NCI-H1417 (cell line): ENCODE measurements at places on chromosomes 16 and 17.

DNA sequence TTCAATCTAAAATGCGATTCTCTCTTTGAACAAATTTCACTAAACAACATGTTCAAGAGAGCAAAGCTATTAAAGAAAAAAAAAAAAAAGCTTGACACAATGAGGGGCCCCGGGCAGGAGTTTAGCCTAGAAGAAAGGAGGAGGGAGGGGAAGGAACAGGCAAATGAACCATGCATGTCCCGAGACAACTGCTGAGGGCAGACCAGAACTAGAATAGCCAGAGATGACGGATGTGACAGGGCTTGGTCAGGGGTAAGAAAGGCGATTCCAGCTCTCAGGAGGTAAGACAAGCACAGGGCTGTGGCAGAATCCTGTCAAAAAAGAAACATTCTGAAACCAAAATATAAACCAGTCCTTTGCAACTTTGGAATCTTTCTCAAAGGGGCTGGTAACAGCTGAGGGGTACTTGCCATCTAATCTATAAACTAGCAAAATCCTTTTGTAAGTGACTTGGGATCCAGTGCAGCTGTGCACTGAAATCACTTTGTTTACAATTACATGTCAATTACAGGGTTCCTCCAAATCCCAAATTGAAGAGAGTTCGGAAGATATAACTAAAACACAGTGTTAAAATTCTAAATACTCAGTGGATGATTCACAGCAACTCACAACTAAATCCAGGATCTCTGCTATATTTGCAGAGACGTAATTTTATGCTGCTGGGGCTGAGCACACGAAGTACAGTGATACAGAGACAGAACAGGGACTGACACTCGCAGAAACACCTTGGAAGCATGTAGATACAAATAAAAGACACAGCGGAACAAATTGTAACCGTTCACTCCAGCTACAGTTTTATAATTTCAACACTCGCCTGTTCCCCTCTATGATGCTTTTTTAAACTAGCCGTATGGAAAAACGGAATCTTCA lies 567.4 kb upstream of the ZFHX3 start:
- DNase-seq: no peak

DNA sequence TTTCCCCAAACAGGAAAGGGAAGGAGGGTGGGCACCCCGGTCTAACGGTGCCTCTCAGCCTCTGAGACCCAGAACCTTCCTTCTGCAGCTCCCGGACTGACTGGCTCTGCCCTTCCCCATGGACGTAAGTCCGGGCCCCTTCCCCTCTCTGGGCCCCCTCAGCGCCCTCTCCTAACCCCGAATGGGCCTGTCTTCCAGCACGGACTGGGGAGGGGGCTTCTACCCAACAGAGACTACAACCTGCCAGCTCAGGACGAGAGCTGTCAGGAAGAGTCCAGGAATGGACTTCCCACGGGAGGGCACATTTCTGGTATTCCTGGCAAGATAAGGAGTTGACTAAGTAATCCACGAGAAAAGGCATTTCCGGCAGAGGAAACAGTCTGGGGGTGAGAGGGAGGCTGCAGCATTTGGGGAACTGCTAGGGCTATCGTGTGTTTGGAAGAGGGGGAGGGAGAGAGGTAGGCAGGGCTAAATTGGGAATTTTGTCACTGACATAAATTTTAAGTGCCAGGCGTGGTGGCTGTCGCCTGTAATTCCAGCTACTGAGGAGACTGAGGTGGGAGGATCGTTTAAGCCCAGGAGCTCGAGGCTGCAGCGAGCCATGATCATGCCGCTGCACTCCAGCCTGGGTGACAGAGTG lies 12.1 kb upstream of the ALDOA start:
- peak; percentile 67 for DNase-seq

DNA sequence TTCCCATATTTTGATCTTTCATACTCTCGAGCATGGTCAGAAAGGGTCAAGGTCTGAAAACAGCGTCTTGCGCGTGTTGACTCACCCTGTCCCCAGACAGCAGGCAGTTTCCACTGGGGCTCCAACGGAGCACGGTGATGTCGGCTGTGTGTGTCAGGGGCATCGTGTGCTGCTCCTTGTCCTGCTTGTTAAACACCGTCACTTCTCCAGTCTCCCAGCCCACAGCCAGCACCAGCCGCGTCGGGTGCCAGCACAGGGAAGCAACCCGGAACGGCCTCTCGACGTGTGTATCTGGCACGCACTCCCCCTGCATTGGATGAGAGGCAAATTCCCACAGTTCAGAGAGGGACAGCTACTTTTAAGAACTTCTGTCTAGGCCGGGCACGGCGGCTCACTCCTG lies 9.6 kb downstream of the IFT140 start:
- no peak for DNase-seq

DNA sequence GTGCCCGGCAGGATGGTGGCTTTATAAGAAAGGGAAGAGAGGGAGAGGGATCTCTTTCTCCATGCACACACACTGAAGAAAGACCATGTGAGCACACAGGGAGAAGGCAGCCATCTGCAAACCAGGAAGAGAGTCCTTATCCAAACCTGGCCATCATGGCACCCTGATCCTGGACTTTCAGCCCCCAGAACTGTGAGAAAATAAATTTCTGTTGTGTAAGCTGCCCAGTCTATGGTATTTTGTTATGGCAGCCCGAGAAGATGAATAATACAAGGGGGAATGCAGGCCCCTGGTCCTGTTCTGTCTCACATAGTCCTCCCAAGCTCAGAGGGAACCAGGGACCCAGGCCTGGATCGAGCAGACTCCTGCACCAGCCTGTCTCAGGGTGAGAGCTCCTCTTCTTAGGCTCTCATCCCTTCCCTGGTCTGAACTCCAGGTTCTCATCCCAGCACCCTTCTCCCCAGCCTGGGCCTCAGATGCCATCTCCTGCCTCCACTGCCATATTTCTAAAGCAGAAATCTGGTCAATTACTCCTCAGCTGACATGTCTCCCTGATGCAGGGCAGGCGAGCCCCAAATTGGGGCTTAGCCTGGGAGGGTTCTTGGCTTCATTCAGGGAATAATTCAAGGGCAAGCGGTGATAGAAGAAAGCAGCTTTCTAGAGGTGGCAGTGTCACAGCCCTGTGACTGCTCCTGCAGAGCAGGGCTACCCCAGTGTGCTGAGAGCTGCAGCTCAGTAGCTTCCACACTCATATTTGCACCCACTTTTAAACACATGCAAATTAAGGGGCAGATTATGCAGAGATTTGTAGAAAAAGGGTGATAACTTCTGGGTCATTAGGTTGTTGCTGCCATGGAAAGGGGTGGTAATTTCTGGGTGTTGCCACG lies 28.8 kb downstream of the IGFBP4 start:
- no peak for DNase-seq

GRCh38 chr17:1461198-1461944 lies 5.3 kb upstream of the CRK start:
- DNase-seq: no peak

GRCh38 chr17:53791551-53791950 lies 31.2 kb upstream of the KIF2B start:
- DNase-seq: no peak

- DNase-seq: no peak
Observed at GRCh38 chr17:17831208-17832031, 5.4 kb downstream of the SREBF1 start.

GRCh38 chr16:27366687-27367460 lies 35.1 kb upstream of the IL21R start:
- DNase-seq: no peak

- DNase-seq: no peak
Observed at GRCh38 chr16:75820672-75821071, 94.4 kb upstream of the CPHXL start.

GRCh38 chr16:80389338-80389737 lies 151.5 kb upstream of the DYNLRB2 start:
- DNase-seq: peak; percentile 16

GRCh38 chr17:17859909-17860765 lies 23.4 kb upstream of the SREBF1 start:
- DNase-seq: peak; percentile 71

GRCh38 chr17:42354956-42355843 lies 33.0 kb downstream of the STAT3 start:
- no peak for DNase-seq

DNA sequence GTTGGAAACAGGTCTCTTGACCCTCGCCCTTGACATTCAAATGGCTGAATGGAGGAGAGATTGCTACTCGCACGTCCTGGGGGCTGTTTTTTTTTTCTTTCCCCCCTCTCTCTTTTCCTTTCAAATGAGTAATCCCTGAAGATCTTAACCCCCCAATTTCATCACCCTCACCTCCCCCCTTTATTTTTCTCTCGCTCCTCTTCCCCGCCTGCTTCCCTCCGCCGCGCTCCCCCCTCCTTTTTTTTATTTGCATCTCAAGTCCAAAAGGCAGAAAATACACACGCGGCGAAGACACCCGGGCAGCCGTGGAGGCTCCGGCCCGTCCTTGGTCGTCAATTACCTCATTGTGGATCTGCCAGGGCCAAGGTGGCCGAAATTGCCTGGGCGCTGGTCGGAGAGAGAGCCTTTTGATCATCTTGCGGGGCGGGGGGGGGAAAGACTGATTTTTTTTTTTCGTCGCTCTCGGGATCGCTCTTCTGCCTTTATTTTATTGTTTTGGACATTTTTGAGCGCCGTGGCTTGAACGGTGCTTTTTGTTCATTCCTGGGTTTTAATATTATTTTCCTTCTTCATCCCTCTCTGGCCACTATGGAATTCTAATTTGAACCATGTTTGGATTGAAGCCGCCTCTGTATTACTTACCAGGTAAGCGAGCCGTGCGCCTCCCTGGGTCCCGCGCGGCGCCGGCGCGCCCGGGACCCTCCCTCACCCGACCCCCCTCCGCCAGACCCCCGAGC lies 57.2 kb upstream of the GSE1 start:
- DNase-seq: no peak

- DNase-seq: no peak
Observed at GRCh38 chr17:30422171-30422570, 43.4 kb downstream of the CPD start.

GRCh38 chr16:27403601-27403992 lies 1.6 kb downstream of the IL21R start:
- DNase-seq: no peak

GRCh38 chr17:82859431-82860403 lies 19.9 kb upstream of the ZNF750 start:
- peak; percentile 60 for DNase-seq

- DNase-seq: no peak
Observed at GRCh38 chr17:3572231-3572630, 14.6 kb upstream of the TRPV3 start.

GRCh38 chr17:58082870-58083490 lies at the start of gene DYNLL2:
Gene DYNLL2 (plus strand): TSS chr17:58083419. CDS start chr17:58087091, 3,672 bp downstream.
- DNase-seq: peak; percentile 91

DNA sequence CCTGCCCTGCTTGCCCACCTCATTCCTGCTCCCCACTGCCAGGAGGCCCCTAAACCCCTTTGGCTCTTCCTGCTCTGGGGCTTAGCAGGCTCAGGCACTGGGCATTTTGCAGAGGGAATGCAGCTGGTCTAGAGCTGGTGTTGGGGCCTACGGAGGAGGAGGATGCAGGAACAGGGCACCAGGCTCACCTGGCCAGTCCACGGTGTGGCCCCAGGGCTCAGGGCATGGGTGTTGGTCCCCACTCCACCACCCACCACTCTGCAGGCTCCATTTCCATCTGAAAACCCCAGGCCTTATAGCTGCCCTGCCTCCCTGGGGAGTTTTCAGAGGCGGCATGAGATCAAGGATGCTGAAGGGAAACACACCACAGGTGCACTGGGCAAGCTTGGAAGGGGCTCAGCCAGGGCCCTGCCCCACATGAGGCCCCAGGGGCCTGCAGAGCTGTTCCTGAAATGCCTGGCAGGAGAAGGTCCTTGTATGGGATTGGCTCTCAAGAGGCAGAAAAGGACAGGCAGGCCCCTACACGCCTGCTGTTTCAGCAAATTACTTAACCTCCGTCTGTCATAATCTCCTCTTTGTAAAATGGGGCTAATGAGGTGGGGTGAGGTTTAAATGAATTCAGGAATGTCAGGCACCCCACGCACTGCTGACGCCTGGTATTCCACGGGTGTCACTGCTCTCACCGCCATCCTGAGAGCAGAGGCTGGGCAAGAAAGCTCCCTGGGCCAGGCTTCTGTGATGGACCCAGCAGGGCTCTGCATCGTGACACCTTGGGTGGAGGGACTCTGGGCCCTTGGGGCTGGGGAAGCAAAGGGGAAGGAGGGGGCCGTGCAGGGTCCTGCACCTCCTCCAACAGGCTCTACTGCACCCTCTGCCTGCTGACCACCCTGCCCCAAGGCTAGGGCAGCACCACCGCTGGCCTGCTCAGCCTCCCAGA lies 9.3 kb downstream of the SLC47A2 start:
- peak; percentile 71 for DNase-seq

GRCh38 chr16:46854846-46855245 lies 23.9 kb upstream of the C16orf87 start:
- no peak for DNase-seq

DNA sequence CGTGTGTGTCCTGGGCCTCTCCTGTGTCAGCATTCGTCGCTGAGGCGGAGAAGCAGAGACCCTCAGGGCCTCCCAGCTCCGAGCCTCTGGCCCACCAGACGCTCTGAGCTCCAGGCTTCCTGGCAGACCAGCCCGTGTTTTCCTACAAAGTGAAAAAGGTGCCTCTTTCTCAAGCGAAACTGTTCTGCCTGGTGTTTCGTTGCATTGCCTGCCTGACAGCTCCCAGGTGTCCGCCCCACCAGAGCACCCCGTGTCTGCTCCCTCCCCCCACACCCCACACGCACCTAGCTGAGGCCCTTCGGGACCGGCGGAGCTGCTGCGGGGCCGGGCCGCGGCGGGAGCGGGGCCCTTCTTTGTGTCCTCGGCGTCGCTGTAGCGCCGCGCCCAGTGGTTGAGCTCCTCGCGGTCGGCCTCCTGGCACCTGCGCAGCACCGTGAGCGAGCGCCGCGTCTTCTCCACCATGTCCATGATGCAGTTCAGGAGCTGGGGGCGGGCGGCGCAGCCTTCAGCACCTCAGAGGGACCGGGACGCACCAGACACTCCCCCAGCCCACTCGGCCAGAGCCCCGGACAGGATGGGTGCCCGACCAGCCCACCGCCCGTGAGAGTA lies 14.7 kb upstream of the PABPN1L start:
- no peak for DNase-seq

DNA sequence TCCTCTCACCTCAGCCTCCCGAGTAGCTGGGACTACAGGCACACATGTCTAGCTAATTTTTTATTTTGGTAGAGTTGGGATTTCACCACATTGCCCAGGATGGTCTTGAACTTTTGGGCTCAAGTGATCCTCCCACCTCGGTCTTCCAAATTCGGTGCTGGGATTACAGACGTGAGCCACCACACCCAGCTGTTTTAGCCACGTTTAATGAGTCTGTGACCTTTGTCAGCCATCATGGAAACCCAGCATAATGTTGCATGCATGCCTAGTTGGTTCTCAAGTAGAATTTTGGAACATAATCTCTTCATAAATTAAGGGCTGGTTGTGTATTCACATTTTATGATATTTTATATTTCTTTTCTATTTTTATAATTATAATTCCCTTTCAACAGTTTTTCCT lies 42.0 kb downstream of the GOSR1 start:
- no peak for DNase-seq
